ENCODE measurements at places on chromosomes 7 and 10.
A peak's percentile ranks its signal among the peaks of the same experiment; 100 is the strongest.

GRCh38 chr10:97416565-97416964 is 9.4 kb upstream of the PGAM1 start:
- no peak for DNase-seq

DNA sequence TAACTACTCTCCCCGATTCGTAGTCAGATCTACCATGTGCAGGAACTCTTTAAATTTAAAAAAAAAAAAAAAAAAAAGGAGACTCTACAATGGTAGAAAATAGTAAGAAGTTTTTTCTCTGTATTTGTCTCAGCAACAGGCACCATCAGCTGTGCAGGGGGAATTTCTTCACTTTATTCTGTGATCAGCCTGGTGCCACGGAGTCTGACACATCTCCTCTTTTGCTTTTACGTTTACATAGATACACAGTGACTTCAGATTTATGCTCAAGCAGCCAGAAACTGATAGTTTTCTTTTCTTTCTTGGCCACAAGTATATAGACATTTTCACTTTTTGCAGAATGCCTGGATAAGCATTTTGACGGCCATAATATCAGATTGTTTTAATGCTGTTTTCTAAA is 190.6 kb upstream of the AKR1E2 start:
- DNase-seq: peak; percentile 16

DNA sequence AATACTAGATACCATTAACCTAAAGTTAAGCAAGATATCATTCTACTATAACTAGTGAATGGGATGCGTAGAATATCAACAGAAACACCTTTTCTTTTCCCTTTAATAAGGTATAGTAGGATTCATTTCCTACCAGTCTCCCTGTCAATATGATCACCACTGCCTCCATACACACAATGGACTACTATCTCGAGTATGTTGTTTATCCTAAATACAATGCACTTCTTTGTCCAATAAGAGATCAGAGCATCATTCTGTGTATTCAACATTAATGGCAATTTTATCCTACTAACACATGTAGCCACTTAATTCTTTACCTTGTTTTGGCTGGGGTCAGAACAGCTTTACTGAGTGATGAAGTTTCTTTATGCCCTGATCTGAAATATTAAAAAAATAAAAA is 276.3 kb downstream of the TFEC start:
- no peak for DNase-seq

DNA sequence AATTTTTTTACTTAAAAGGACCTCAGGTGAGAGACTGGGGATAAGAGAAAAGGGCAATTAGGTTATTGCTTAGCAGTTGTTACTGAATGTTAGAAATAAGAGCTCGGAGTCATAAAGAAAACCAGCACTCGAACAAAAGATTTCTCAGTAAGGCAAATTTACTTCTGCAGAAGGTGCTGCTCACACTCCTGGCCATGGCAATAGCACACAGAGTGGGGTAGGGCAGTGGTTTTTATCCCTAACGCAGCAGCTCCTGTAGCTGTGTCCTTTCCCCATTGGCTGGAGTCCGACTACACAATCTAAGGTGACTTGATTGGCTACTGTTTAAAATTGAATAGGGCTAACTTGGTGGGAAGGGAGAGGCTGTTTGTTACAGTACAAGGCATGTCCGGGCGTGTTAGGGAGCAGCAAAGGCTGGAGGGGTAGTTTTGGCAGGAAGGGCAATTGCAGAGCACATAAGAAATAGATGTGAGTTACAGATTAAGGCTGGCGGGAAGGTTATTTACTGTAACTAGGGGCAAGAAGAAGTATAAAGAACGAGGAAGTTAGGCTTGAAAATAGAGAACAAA is 112.1 kb downstream of the AKR1D1 start:
- no peak for DNase-seq

DNA sequence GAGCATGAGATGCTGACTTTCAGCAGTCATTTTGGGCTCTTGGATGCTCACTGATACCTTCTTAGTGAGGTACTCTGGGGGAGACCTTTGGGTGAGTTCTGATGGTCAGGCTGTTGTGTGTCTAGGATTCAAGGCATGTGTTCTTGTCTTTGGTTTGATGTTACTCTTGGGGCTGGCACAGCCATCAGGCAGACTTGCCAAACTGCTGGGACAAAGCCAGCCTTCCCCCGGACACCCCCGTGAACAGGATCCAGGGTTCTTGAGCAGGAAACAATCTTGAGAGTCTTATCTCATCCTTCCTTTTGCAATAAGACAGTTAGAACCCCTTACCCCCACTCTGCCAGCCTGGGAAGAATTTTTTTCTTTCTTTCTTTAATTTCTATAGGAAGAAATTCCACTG is 42.2 kb downstream of the SUFU start:
- DNase-seq: no peak

- no peak for DNase-seq
Observed at GRCh38 chr10:43794181-43794815, 145.6 kb upstream of the ZNF32 start.

GRCh38 chr7:91112902-91113341 is 151.3 kb upstream of the FZD1 start:
- DNase-seq: no peak

Data from NCI-H526 treated with DMSO at 0.1 percent for 48 hours (cell line).